Heart left ventricle (tissue), 16 donors: ENCODE measurements at places on chromosomes 1 and 21.

DNA sequence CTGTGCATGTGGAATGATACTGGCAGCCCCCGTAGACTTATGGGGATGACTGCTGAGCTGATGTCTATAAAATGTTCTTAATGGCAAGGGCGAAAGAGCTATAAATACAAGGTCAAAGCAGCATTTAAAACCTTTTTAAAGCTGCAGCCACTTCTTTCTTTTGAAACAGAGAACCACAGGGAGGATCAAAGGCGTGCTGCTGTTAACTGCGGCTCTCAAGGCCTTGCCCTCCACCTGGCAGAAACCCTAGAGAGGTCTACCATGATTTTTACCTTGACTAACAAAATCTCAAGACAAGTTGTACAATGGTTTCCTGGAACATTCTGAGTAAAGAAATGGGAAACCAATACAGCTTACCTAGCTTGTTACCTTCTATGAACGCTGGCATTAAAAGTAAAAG, 89.7 kb downstream of the SLC45A1 start:
- no peak for DNase-seq

- no peak for DNase-seq
Measured at GRCh38 chr1:117188816-117189437, 21.8 kb downstream of the VTCN1 start.

DNA sequence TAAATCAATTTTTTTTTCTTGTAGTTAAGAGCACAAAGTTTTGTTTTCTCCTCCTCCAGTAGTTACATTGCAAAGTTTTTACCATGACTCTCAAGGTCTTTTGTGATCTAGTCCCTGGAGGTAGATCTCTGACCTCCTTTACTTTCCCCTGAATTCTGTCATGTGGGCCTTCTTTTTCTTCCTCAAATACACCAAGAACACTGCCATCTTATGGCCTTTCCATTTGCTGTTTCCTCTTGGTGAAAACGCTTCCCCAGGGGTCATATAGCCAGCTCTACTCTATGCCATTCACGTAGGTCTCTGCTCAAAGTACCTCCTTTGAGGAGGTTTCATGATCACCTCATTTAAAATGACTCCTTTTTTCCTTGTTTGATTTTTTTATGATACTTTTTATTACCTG, 2.7 kb downstream of the DDX20 start:
- no peak for DNase-seq

DNA sequence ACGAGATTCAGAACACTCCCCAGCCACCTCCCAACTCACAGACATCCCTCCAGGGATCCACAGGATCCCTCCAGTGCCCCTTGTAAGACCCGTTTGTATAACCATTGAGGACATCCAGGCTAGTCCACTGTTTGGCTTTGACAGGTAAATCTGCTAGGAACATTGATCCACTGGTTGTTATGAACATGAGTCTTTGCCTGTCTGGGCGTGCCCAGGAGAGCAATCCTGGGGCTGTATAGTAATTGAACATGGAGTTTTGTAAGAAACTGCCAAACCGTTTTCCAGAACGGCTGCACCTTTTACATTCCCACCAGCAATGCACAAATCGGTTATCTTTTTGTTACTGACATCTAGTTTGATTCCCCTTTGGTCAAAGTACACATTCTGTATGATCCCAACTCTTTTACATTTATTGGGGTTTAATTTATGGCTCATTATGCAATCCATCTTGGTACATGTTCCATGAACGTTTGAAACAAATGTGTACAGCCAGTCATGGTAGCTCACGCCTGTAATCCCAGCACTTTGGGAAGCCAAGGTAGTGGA, 88.7 kb downstream of the WDR4 start:
- DNase-seq: no peak

DNA sequence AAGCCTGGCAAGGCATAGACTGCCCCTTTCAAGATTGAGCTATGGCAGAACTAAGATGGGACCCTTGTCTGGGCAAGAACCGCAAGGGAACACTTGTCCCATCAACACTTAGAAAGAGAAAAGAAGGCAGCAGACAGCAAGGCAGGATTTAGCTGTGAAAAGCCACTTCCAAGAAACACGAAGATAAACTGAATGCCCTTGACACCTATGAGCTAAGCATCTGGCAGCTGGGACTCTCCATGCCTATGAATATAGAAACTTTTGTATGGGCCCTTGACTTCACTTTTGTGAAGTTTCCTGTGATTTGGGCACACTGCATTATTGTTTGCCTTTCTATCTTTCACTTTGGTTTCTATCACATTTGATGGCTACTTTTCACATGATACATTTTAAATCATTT, 24.9 kb upstream of the CACNA1E start:
- no peak for DNase-seq

DNA sequence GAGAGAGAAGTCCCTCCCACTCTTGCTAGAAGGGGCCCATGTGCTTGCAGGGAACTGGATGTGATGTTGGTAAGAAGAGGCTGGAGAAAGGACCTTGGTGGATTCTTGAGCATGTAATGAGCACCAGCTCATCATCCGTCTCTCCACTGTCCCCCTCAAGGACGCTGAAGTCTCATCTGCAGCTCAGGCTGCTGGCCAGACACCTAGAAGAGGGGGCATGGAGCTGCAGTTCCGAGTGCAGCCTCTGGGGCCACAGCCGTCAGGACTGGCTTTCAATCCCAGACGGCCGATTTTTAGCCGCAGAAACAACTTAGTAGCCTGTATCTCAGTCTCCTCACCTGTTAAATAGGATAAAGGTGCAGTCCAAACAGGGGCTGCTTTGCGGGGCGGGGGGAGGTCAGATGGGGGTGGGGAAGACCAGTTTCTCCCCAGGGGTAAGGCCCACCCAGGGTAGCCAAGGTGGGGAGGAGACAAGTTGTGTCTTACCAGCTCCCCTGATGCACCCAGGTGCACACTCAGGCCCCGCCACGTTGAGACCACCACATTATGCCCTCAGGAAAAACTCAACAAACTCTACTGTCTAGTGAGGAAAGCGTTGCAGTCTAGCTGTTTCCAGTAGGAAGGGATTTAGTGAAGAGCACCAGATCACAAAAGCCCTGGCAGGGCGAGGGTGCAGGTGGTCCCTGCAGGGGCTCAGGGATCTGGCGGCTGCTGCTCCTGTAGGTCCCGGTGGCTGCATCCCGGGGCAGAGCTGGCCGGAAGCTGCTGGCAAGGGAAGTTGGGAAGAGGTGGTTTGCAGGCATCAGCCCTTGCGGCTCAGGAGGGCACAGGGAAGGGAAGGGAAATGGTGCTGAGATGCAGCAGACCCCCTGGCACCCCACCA, 29.5 kb downstream of the LDLRAP1 start:
- no peak for DNase-seq

DNA sequence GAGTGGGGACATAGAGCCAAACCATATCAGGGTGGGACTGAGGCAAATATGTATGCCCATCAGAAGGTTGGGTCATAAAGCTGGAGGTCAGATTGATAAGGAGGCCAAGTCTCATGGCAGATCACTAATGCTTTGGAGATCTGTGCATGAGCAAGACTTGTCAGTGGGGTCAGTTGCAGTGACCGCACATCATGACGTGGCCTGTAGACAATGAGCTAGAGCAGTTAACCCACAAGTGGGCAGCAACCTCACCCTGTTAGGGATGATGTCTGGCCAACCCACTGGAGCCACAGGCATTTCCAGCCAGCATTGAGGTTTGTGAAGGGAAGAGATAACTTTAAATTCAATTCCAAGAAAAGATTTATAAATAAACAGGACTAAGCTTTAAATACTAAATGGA, 66.7 kb downstream of the XCL1 start:
- DNase-seq: no peak

DNA sequence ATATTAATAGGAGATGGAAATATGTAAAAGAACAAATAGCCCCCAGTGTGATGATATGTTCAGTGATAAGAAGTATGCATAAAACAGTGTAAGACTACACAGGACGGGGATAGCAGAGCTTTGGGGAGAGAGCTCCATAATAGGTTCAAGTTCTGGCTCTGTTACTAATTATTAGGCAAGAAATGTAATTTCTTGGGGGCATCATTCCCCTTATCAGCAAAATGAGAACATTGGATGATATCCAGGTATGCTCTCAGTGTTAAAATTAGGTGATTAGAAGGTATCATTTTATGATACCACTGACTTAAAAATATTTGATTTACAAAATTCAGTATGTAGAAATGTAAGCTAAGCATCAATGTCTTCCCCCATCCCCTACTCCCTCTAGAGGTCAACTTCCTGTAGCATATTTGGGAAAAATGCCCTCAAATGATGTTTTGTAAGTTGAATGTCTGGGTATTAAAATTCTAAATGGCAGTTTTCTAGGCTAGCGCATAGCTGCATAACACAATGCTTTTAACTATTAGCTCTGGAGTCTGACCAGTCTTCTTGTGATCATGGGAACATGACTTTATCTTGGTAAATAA, 585.7 kb upstream of the CAMK1G start:
- DNase-seq: no peak

DNA sequence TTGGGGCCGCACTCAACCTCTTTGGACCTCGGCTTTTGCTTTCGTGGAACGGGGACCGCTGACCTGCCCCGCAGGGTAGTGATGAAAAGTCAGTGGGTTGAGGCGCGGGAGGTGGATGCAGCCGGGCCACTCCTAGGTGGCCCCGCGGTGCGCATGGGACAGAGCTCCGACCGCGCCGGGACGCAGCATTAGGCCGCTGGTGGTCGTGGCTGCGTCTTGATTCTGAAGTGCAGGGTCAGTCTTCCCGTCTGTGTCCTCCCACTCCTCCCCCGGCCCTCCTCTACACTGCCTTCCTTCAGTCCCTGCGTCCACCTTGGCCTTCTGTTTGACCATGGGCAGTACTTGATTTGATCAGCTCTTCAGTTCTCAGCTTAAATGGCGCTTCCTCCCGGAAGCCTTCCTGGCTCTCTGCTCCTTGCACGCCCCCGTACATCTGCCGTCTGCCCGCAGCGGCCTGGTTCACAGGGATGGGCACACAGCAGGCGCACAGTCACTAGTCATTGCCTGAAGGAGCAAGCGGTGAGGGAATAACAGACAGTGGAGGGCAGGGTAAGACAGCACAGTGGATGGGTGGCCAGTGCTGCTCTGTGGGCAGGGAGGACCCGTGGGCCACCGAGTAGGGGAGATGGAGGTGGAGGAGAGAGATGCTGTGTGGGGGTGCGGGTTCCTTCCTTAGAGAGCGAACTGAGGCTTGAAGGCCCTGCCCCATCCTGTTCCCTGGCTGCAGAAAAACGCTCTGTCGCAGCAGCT, 633 bp downstream of the THEMIS2 start:
- DNase-seq: no peak

- no peak for DNase-seq
Measured at GRCh38 chr1:212458817-212459216, 26.1 kb downstream of the NENF start.

DNA sequence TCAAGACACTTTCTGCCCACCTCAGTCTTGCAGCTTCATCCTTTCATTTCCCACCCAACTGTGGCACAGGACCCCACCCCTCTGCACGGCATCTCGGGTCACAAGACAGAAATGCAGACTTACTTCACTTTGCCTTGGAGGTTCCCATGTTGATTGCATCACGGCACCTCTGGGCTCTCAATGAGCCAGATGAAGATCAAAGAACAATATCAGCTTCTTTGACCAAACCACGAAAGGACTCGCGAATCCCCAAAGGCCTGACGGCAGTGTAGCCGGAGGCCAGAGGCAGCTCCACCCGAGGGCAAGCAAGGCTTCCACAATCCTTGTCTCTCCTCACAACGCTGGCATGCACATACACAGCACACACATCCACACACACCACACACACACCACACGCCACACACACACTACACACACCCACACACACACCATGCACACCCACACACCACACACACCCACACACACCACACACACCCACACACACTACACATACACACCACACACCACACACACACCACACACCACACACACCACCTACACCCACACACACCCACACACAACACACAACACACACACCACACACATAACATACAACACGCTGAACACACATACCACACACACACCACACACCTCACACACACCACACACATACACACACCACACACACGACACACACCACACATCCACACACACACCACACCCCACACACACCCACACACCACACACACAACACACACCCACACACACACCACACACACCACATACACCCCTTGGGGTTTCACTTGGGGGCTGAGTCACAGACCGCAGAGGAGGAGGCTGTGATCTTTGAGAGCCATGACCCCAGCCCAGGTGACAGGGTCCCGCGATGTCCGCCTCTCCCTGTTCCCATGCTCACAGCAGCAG, 35.8 kb downstream of the UBASH3A start:
- DNase-seq: no peak

GRCh38 chr1:186896211-186896610, 67.5 kb downstream of the PLA2G4A start:
- no peak for DNase-seq

- no peak for DNase-seq
Measured at GRCh38 chr1:58539553-58539952, 7.0 kb downstream of the OMA1 start.

- no peak for DNase-seq
Measured at GRCh38 chr1:226642421-226642820, 93.9 kb downstream of the STUM start.

DNA sequence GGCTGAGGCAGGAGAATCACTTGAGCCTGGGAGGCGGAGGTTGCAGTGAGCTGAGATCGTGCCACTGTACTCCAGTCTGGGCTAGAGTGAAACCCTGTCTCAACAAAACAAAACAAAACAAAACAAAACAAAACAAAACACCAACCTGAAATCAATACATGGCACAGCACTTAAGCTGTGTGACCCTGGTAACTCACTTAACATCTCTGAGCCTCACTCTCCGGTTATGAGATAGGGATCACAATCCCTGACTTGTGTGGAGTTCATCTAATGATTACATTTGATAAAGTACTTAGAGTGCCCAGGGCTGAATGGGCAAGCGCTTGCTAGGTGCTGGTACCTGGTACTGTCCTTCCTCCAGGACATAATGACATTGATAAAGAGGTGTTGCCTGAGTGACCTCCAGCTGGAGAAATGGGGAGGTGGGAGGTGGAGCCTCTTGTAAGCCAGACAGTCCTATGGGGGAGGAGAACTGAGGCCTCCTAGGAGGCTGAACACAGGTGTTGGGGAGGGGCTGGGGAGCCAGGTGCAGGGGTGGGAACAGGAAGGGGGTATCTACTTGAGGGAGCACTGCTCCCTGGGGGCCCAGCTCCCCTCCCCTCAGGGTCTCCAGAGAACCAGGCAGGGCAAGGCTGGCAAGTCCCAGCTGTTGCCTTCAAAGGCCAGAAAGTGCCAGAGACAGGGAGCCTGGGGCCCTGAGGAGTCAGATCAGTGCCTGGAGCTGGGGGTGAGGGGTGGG, 17.9 kb downstream of the FOXO6 start:
- no peak for DNase-seq

DNA sequence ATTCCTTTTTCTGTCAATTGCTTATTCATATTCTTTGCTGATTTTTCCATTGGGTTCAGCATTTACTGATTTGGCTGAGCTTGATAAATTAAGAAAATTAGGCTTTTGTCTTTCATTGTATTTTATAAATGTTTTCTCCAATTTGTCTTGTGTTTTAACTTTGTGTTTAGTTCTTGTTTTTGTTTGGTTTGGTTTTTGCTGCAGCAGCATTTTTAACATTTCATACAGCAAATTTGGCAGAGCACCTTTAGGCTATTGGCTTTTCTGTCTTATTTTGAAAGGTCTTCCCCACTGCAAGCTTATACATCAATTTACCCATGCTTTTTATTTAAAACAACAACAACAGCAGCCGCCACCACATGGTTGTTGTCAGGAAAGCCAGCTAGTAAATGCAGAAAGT, 33.8 kb upstream of the DISC1 start:
- no peak for DNase-seq

GRCh38 chr1:100246738-100247137, 2.9 kb downstream of the DBT start:
- DNase-seq: no peak
